ENCODE measurements at places on chromosomes 7 and 10.

GRCh38 chr7:117005449-117005848, 52.1 kb downstream of the ST7 start:
- DNase-seq: no peak

- DNase-seq: no peak
Observed at GRCh38 chr10:84715911-84716310, 387.5 kb downstream of the CCSER2 start.

GRCh38 chr10:133489816-133490588, 36.3 kb downstream of the SCART1 start:
- DNase-seq: no peak

DNA sequence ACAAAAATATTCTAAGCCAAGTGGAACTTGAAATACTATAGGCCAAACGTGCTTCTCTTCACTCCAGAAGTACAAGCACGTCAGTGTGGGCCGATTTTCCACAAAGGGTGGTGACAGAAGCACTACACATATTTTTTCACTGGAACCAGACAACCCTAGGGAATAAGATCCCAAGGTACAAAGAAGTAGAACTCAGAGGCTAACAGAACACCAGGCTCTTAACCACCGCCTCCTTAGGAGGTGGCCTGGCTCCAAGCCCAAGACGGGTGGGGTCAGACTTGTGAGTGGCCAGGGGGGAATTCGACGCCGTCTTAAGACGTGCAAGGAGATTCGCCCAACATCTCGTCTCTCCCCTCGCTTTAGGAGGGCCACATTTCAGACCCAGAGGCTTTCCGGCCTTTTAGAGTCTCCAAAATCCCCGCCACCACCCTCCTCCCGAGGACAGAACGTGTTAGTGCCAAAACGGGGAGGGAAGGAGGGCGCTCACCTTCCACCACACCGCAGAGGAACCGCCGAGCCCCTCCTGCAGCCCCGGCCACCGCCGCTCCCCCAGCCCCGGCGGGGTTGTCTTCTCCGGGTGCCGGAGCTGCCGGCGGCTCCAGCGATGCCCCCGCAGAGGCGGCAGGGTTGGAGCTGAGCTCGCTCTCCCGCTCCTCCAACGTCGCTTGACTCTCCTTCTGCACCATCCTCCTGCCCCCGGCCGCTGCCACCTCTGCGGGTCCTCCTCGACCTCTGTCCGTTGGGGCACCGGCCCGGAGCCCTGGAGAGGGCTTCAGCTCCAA, 716 bp downstream of the OGA start:
- DNase-seq: peak; percentile 97

GRCh38 chr7:106180721-106181120, 68.6 kb upstream of the SYPL1 start:
- DNase-seq: no peak

GRCh38 chr10:75744261-75744660, 312.8 kb downstream of the LRMDA start:
- peak; percentile 68 for DNase-seq

DNA sequence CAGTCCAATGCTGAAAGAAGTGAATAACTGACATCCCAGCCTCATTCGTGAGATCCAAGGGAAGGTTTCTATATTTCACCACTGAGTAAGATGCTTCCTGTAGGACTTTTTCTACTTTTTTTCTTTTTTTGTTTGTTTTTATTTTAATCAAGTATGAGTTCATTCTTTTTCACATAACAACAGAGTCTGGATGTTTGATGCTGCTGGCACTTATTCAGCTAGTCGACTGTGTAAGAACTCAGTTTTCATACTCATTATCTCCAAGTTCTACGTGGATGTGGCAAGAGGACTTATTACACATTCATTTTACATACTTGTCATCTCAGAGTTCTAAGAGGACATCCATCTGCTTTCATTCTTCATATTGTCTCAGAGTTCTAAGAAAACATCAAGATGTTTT, 86.9 kb downstream of the CPXM2 start:
- peak; percentile 94 for DNase-seq

GRCh38 chr7:74231232-74231590, 21.4 kb downstream of the LAT2 start:
- no peak for DNase-seq

GRCh38 chr7:100374601-100375000, 1.3 kb downstream of the PILRA start:
- no peak for DNase-seq

DNA sequence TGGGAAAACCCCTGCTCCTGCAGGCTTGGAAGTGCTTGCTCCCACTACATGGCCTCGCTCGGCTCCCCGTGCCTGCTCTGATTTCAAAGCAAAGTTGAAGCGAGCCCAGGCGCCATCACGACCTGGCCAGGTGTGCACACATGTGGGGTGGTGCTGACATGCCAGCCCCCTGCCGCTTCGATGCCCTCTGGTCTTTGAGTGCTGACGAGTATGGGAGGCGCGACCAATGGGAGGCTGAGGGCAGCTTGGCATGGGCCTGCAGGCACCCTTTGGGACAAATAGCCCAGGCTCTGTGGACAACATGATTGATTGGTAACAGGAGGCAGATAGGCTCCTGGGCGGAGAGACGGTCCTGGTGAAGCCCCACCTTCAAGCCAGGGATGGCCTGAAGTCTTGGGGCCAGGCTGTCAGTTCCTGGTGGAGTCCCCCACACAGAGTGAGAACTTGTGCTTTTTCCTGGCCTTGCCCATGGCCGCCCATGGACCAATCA, 252.4 kb upstream of the SEMA3A start:
- no peak for DNase-seq

DNA sequence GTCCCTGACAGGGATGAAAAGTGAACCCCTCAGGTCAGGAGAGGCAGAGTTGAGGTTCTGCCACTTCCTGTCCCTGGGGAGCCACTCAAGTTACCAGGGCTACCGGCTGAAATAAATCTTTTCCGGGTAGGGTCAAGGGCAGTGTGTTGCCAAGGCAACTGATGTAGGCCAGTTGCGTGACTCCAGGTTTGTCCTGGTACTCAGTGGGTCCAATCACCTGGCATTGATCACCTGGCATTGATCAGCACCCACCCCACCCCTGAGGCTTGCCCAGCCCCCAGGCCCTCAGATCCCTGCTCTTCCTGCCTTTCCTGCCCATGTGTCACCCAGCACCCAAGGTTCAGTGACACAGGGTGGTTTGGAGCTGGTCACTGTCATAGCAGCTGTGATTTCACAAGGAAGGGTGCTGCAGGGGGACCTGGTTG, 5.9 kb downstream of the SAP25 start:
- DNase-seq: no peak

DNA sequence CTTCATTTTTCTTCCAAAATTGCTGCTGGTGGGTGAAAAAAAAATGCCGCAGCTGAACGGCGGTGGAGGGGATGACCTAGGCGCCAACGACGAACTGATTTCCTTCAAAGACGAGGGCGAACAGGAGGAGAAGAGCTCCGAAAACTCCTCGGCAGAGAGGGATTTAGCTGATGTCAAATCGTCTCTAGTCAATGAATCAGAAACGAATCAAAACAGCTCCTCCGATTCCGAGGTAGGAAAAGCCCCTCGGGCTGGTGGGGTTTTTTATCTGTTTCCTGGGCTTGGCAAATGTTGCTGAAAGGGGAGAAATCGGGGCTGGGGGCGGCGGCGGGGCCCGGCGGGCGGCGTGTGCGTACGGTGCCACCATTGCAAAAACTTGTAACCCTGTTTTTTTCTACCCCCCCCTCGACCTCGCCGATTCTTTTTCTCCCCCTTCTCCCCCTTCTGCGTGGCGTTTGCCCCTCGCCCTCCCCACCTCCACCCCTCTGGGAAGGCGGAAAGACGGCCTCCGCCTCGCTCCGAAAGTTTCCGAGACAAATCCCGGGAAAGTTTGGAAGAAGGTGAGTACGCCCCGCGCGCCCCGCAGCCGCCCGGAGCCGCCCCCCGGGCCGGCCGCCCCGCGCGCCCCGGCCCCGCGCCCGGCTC, 789 bp downstream of the TCF7L2 start:
- peak; percentile 50 for DNase-seq

DNA sequence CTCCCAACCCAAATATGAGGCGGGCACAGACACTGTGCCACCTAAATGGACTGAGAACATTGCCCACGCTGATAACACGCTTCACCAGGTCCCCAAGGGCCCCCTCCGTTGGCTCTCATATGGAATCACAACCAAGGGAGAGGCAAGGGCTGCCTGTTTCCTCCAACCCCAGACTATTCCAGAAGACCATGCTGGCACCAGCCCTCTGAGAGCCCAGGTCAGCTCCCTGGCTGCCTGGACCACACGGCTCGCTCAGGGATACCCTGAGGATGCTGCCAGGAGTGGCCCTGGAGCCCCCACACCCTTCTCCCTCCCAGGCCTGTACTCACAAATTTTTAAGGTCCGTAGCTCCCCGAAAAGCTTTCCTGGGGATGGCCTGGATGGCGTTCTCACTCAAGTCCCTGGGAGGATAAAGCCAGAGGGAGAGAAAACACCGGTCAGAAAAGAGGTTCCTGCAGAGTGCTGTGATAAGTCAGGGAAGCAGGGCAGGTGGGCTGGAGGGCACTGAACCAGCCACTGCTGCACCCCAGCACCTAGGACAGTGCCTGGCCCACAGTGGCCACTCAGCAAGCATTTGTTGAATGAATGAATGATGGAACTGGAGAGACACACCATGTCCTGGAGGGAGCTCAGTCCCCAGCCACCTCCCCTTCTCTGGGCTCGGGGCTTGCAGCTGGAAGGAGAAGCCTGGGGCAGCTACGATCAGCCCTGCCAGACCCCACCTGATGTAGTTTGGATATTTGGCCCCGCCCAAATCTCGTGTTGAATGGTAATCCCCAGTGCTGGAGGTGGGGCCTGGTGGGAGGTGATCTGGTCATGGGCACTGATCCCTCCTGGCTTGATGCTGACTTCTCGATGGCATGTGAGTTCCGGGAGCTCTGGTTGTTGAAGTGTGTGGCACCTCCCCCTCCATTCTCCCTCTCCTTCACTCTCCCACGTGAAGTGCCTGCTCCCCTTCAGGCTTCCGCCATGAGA, 119.8 kb downstream of the SLIT1 start:
- DNase-seq: no peak

GRCh38 chr7:54874804-54875203, 115.8 kb upstream of the SEC61G start:
- no peak for DNase-seq

- peak; percentile 89 for DNase-seq
Observed at GRCh38 chr7:127770885-127771284, 118.9 kb downstream of the SND1 start.

GRCh38 chr7:34100661-34101060, 195.3 kb downstream of the BMPER start:
- DNase-seq: no peak

DNA sequence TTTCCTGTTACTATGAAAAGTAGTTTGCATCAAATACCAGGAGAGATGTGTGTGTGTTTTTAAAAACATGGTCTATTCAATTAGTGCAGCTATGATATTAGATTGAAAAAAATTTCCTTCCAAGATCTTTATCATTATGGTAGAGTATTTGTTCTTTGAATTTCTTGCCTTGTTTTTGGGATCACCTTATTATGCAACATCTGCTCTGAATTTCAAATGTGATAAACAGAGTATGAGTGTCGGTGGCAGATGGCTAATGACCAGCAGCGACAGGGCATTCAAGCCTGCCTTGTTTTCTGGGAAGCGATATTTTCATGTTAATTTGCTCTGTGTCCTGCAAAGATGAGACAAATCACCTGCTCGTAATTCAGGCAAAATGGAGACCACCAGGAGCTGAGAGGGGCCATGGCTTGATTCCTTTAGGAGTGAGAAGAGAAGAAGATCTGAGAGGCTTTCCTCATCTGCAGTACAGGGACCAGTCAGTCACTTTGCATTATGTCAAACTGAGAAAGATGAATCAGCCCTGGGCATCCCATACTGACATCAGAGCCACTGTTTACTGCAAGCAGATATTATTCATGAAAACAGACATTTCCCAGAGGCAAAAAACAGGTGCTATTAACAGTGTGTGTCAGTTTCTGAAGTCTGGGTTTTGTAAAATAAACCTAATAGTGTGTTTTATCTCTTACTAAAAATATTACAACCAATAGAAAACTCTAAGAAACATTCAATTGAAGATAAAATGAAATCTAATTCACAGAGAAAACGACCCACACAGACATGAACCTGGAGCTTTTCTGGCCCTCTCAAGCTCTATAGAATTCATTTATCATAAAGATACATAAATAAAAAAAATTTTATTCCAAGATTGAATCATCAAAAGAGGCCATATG, 67.6 kb downstream of the CDK6 start:
- peak; percentile 26 for DNase-seq

DNA sequence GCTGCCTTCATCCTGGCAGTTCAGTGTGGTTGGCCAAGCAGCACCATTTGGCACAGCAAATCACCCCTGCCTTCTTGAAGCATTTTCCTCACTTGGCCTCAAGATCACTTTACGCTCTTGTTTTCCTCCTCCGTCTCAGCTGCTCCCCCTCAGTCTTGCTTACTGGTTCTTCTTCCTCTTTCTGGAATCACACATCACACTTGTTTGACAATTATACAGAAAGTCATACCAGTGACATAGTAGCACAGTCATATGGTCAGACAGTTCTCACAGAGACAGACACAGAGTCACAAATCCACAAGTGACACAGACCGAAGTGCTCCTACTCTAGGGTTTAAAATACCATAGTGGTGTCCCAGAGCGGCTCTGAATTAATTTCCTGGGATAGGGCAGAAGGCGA, 43.8 kb upstream of the ARL4A start:
- no peak for DNase-seq

- DNase-seq: no peak
Observed at GRCh38 chr7:25408012-25408687, 179.9 kb upstream of the NPVF start.

GRCh38 chr10:64196638-64197315, 675.6 kb downstream of the REEP3 start:
- no peak for DNase-seq

DNA sequence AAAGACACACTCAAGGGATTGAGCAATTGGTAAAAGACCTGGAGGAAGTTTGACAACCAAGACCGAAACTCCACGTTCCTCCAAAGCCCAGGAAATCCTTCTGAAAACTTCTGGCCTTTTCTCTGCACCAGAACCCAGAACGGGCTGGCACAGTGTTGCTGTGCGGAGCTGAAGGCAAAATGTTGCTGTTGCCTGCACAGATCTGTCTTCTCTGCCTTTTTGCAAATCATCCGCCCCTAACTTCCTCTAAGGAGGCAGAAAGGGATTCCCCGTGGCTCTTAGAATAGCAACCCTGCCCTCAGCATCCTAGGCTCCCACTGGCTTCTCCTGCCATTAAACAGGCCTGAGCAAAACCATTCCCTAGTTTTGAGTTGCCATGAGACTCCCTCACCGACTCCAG, 44.9 kb downstream of the FIGNL1 start:
- no peak for DNase-seq

GRCh38 chr10:102545997-102546396, 42.2 kb downstream of the SUFU start:
- peak; percentile 18 for DNase-seq

GRCh38 chr10:94851263-94851662, 87.2 kb upstream of the CYP2C9 start:
- no peak for DNase-seq

- DNase-seq: no peak
Observed at GRCh38 chr7:123201901-123202300, 2.1 kb upstream of the SLC13A1 start.
